ENCODE measurements at places on chromosomes 11 and 22.

- DNase-seq = no peak
Measured at GRCh38 chr11:32388365-32388764, 47.0 kb downstream of the WT1 start.

DNA sequence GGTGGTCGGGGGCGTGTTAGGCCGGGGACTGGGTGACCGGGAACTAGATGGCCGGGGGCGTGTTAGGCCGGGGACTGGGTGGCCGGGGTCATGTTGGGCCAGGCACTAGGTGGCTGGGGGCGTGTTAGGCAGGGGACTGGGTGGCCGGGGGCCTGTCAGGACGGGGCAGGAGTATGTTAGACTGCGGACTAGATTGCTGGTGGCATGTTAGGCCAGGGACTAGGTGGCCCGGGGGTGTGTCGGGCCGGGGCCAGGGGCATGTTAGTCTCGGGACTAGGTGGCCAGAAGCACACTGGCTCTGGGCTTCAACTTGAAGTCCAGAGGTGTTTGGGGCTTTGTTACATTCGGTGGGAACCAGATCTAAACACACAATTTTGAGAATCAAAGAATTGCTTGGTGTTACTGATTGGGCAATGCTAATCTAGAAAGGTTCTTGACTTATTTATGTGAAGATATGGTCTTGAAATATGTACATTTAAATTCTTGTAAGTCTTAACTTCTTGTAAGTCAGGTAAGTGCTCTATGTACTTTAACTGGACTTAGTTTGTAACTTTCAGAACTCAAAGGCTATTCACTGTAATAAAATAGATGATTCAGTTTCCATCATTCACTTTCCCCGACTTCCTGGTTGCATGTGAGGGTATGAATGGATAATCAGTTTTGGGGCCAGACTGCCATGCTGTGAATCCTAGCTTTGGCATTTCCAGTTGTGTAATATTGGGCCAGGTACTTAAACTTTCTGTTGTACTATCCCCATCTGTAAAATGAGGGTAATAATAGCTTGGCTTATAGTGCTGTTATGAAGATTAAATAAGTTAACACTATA is 1.1 kb downstream of the EXT2 start:
- DNase-seq = no peak

DNA sequence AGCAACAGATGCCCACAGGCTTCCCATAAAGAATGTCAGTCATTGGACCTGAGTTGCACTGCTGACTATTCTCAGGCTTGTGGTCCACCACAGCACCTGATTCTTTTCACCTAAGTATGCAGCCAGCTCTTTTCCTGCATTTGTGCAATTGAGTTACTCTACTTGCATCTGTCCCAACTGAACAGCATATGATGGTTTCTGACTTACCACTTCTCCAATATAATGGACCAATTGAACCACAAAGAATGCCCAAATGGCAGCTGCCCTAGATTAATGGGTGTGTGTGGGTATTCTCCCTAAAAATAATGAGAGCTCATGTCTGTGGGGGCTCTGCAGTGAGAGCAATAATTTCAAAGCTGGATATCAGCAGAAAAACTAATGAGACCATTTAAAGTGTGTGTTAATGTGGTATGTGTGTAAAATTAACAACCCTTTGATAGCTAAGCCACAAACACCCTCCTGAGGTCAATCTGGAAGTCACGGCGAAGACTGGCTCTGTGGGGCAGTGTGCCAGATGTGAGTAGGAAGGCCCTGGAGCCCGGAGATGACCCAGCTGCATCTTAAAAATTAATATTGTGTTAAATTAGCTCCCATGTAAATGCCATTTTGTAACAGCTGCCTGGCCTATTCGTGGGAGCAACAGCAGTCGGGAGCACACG is 43.8 kb downstream of the SC5D start:
- DNase-seq = no peak

GRCh38 chr11:46055371-46055770 is 65.9 kb downstream of the PHF21A start:
- no peak for DNase-seq

- no peak for DNase-seq
Measured at GRCh38 chr11:126332221-126332711, 23.2 kb upstream of the ST3GAL4 start.

DNA sequence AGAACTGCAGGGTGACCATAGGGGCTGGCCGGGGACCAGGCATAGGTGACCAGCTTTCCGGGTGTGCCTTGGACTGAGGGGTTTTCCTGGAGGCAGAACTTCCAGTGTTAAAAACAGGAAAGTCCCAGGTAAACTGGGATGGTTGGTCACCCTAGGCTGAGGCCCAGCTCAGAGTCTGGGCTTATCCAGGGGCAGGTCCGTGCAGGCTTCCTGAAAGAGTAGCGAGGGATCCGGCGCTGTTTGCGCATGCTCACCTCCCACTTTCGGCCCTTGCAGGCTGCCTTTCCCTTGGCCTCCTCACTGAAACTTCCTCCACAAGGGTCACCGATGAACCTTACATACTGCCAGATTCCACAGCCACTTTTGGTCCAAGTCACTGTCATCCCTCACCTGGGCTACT is 119.8 kb upstream of the PLET1 start:
- no peak for DNase-seq

GRCh38 chr11:9170450-9170849 is 79.1 kb upstream of the SCUBE2 start:
- no peak for DNase-seq

- DNase-seq = no peak
Measured at GRCh38 chr22:19824212-19824925, 30.3 kb downstream of the GNB1L start.

DNA sequence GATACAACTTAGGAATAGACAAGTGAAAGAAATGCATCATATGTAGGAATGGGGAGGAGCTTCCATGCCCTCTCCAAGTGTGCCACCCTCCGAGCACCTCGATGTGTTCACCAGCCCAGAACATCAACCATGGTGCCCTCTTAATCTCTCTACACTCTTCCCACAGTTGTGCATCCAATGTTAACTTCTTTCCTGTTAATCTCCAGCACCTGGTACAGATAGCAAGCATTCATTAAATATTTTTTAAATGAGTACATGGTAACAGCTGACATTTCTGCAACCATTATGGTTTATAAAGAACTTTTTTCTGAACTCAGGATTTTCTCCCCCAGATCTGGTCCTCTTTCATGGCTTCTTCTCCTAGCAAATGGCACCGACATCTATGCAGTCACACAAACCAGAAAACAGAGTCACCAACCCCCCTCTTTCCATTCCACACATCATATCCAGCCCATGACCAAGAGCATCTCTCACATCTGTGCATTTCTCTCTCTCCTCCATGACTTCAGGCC is 118.1 kb upstream of the CLPB start:
- DNase-seq = no peak

DNA sequence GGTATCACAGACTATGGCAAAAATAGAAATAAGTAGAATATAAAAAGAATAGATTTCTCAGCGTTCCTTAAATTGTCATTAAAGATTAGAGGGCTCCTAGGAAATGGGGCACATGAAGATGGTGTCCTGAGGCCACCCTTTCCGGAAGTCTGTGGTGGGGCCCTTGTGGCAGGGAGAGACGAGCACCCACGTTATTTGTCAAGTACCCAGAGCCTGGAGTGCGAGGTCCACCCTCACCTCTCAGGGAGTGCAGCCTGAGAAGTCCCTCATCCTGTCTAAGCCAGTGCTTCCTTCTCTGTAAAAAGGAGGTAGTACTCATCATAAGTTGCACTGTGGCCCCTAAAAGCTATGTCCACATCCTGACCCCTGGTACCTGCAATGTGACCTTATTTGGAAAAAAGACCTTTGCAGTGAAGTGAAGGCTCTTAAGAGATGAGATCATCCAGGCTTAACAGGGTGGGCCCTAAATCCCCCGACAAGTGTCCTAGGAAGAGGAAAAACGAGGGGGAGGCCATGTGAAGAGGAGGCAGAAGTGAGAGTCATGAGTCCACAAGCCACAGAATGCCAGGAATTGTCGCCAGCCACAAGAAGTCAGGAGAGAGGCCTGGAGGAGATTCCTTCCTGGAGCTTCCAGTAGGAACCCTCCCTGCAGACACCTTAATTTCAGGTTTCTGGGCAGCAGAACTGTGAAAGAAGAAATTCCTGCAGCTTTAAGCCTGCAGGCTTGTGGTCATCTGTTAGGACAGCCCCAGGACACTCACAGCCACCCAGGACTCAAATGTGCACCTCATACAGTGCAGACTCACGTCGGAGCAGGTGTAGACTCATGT is 76.8 kb upstream of the CCND1 start:
- no peak for DNase-seq

GRCh38 chr22:27460591-27461347 is 340.8 kb downstream of the MN1 start:
- DNase-seq = no peak

- peak; percentile 46 for DNase-seq
Measured at GRCh38 chr11:61967924-61968757, 707 bp upstream of the FTH1 start.

GRCh38 chr11:26782220-26782965 is 60.5 kb upstream of the SLC5A12 start:
- DNase-seq = no peak

DNA sequence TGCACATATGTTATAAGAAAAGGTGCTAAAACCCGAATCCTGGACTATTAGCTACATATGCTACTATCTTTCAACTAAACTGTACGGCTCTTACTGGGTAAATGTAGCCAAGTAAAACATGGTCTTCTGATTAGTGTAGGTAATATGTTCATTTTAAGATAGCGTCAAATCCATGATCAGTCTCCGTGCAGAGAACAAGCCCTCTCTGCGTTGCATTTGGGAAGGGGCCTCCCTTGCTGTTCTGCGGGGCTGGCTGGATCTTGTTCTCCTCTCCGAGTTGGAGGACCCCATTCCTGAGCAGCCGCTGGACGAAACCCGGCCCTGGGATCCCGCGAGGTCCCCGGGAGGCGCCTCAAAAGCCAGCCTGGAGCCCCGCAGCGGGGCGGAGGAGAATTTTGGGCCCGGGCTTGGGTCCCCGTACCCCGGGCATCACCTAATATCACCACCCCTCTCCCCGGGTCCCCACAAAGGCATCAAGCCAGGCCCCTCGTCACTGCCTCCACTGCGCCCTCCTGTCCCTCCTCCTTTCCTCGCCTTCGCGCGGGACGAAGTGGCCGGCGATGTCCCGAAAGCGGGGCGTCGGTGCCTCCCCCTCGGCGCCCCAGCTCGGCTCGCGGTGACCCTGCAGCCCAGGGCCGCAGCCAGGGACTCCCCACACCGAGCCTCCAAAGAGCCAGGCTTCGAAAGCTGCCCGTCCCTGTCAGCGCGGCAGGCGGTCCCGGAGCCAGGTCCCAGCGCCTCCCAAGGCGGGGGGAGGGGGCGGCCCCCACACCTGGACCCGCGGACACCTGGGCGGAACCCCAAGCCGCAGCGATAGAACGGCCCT is 54.5 kb upstream of the FBXO3 start:
- peak; percentile 35 for DNase-seq

DNA sequence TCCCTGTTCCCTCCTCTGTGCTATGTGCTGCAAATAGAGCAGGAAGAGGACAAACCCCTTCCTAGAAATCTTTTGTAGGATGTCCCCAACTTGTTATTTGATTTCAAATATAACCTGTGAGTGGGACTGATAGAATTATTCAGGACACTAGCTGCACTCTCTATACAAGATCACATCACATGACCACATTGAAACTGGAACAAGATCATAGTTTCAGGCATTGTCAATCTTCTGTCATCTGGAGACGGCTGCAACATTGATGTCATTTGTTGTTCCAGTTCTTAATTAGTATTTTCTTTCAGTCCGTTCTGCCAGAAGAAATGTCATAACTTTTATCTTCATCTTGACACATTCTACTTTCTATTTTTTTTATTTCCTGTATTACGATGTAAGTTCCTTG is 89.3 kb downstream of the GRIA4 start:
- no peak for DNase-seq

GRCh38 chr22:33224841-33225240 is 166.7 kb upstream of the SYN3 start:
- DNase-seq = no peak

GRCh38 chr22:29313576-29314466 is 1.7 kb downstream of the RASL10A start:
- no peak for DNase-seq

GRCh38 chr11:127000981-127001380 is 411 bp upstream of the KIRREL3 start:
- DNase-seq = peak; percentile 17

GRCh38 chr11:129234978-129235377 is 42.9 kb upstream of the ARHGAP32 start:
- DNase-seq = no peak

- DNase-seq = no peak
Measured at GRCh38 chr11:17801166-17801565, 66.6 kb downstream of the KCNC1 start.

- no peak for DNase-seq
Measured at GRCh38 chr22:30027169-30027568, 53.1 kb upstream of the HORMAD2 start.

DNA sequence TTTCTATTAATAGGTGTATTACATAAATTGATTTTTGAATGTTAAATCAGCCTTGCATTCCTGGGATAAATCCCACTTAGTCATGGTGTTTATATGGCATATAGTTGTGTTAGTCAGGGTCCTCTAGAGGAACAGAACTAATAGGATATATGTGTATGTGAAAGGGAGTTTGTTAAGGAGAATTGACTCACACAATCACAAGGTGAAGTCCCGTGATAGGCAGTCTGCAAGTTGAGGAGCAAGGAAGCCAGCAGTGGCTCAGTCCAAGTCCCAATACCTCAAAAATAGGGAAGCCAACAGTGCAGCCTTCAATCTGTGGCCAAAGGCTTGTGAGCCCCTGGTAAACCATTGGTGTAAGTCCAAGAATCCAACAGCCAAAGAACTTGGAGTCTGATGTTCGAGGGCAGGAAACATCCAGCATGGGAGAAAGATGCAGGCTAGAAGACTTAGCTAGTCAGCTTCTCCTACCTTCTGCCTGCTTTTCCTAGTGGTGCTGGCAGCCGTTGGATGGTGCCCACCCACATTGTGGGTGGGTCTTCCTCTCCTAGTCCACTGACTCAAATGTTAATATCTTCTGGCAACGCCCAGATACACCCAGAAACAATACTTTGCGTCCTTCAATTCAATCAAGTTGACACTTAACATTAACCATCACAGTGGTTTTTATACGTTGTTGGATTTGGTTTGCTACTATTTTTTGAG is 12.9 kb downstream of the SFI1 start:
- no peak for DNase-seq

DNA sequence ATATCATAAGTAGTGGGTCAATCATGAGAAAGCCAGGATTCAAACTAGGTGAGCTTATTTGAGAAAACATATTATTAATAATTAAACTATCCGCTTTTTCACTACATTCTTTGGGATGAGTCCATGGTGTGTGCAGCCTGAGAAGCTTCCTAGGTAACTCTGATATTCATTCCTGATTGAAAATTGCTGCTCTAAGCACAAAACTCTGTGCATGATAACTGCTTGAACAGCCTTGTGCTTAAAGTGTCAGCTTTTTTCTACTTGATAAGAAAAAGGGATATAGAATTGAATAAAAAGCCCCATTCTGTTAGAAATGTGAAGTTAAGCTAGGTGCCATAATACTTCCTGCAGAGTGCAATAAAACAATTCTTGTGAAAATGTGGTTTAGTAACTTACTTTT is 343.5 kb upstream of the LUZP2 start:
- no peak for DNase-seq

All from nephron progenitor cell (in vitro differentiated cells).